ENCODE measurements at places on chromosomes 12 and 14.

- no peak for DNase-seq
Observed at GRCh38 chr14:33808187-33808586, 142.7 kb downstream of the EGLN3 start.

DNA sequence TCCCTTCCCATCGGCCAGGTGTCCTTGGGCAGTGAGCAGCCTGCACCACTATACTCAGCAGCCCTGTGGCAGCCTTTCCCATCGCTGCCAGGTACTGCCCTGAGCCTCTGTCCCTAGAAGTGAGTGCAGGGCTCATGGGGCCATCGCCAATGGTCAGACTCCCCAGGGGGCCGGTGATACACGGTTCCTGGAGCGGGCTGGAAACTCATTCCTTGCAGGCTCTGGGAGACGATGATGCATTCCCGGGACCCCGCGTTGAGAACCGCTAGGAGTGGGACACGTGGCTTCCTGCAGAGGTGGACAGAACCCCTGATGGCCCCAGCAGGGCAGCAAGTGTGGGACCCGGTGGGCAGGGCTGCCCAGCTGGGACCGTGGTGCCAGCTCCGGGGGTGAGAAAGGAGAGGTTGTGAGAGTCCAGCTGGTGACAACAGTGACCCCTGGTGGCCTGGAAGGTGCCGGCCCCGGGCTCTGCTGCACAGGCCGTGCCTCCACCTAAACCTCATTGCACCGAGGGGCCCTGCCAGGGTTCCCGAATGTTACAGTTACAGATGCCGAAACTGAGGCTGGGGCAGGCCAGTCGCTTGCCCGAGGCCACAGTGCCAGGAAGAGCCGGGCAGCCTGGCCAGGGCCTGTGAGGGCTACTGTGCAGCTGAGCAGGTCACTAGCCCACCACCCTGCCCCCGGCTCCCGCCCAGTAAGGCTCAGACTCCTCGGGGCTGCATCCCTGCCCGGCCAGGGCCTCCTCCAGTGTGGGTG, 33.8 kb downstream of the FBRSL1 start:
- peak; percentile 39 for DNase-seq

- no peak for DNase-seq
Observed at GRCh38 chr12:115570069-115570777, 707.3 kb downstream of the MED13L start.

GRCh38 chr12:78271546-78271945, 440.9 kb downstream of the NAV3 start:
- DNase-seq = no peak

DNA sequence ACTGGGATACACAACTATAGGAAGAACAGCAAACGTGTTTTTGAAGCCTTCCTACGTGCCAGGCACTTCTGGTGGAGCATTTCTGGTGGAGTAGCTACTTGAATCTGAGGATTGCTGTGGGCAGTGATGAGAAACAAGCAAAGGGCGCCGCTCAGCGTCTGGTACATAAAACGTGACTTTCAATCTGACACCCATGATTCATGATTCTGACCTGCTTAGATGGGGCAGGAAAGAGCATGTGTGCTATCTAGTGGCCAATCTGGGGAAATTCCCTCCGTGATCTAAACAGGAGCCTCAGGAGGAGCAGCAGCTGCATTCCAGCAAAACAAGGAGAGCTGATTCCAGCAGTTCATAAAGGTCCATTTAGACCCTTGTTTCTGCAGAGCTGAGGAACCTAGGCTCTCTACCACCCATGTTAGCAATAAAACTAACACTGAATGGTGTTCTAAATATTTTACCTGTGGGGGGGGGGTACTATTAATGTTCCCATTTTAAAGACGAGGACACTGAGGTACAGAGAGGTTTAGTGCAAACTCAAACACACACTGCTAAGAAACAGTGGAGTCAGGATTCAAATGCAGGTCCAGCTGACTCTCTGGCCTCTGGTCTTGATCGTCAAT, 37.8 kb downstream of the PAH start:
- peak; percentile 43 for DNase-seq

DNA sequence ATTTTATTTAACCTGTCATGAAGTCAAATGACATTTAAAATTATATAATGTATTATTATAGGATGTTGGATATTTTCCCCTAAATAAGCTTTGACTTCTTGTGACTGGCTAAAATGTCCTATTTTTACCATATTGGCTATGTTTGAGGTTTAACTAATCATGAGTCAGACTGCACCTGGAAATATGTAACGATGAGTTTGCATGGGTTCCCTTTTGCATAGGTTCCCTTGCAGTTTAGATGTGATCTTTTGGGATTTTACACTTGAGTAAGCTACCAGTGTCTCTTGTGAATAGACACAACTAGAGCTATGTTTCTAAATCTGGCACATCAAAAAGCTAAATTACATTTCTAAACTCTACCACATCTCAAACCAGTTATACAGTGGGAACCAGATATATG, 5.2 kb downstream of the PDZRN4 start:
- no peak for DNase-seq

- DNase-seq = peak; percentile 33
Observed at GRCh38 chr12:114245555-114245954, 160.4 kb downstream of the TBX5 start.

GRCh38 chr14:105481886-105482457, 4.7 kb upstream of the CRIP1 start:
- peak; percentile 78 for DNase-seq

DNA sequence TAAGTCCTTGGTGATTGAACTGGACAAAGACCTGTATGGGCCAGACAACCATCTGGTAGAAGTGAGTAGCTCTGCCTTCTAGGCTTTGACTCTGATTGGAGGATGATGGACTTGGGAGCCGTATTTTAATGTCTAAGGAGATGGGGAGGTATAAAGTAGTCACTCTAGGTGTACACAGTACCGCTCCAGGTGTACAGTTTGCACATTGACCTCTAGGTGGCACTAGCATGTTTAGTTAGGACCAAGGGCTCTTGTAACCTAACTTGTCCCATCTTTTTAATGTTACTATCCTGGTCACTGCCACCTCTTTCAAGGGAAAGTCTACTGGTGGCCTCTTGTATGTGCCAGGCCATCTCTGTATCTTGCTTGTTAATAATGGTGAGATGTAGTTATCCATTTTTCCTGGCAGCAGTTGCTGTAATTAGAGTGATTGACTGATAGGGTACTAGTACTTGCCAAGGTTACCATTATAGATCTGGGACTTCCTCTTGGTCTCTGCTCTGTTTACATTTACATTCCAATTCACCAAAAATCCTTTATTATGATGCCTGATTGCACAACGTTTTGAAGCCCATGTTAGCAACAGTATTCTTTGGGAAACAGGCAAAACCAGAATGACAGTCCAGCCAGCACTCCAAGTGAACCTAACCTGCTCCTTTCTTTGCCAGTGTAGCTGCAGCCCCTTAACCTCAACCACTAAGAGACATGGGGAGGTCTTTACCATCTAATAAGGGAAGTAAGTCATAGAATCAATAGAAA, 3.6 kb downstream of the SMARCD1 start:
- no peak for DNase-seq

DNA sequence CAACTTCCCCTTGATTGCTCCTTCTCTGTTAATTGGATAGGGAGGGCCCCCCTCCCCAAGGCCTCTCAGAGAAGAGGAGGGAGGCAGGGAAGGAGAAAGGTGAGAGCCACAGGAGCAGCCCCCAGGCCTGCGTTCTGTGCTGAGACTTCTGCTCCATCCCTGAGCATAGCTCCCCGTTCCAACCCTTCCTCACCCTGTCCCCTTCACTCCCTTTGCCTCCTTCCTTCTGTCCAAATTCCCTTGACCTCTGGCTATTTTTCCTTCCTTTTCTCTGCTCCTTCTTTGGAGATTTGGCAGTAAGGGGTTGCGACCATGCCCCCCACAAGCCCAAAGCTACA, 788 bp upstream of the ASIC1 start:
- no peak for DNase-seq

DNA sequence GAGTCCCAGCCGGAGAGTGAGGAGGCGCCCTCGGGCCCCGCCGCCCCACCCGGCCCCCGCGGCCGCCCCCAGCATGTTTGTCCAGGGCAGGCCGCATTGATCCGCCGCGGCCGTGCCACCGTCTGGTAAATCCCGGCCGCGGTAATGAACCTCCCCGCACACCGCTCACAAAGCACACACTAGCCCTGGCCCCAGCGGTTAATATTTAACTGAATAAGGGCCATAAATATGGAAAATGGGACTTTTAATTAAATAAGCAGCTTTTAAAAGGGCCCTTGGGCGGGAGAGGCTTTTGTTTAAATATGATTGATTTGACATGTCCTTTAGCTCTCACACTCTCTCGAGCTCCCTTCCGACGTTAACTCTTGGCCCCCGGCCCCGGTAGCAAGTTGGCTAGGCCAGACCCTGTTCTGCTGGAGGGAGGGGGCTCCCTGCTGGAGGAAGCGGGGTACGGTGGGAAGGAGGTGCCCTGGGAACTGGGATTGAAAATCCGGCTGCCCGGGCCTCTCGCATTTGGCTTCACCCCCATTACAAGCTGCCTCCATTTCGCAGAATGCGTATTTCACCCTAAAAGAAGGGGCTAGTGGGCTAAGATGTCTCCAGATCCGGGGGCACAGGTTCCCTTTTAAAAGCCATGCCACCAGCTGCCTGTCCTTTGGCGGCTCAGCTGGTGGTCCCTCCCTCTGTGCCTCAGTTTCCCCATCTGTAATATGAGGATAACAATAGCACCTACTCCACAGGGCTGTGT, 199.8 kb downstream of the RBM19 start:
- no peak for DNase-seq

- no peak for DNase-seq
Observed at GRCh38 chr12:94941440-94941862, 62.0 kb downstream of the NDUFA12 start.

- no peak for DNase-seq
Observed at GRCh38 chr14:95533822-95534221, 1.0 kb upstream of the GLRX5 start.

DNA sequence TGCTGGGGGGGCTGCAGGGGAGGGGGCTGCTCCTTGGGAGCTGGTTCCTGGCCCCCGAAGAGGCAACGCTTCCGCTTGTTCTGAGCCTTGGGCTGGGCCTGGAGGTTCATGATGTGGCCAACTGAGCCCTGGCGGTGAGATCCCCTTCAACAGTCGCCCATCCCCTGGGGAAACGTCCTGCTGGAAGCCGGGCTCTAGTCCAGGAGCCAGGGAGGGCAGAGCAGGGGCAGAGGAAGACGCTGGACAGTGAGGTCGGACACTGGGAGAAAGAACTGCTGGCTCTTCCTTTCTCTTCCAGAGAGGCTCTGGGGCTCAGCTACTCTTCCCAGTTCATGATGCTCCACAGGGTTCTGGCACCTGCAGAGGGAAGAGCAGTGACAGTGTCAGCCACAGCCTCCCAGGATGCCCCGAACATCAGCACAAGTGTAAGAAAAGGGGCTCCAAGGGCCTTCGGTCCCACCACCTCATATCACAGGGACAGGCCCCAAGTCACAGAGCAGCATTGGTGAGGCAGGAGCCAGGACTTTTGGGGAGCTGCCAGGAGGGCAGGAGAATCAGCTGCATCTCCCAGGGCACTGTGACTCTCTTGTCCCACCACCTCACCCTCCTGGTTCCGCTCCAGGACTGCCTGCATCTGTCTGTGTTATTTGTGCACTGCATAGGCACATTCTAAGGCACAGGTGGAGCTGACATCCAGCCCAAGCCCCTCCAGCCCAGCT, 25.9 kb upstream of the PNMA1 start:
- DNase-seq = no peak

GRCh38 chr14:74563233-74563585, 48.8 kb downstream of the LTBP2 start:
- no peak for DNase-seq

DNA sequence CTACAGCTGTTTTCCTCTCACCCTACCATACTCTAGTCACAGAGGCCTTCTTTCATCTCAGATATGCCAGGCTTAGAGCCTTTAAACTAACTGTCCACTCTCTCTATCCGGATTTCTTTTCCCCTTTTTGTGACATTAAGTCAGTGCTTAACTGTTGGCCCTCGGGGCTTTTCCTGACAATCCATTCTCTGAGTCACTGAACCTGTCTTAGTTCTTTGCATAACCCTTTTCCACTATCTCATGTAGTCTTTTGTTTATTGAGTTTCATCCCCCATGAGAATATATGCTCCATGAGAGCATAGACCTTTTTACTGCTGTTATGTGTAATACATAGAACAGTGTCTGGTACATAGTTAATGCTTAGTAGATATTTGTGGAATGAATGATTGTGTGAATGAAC, 68.7 kb downstream of the PLEKHA5 start:
- DNase-seq = peak; percentile 66

- DNase-seq = no peak
Observed at GRCh38 chr14:64612021-64612380, 62.2 kb downstream of the PPP1R36 start.

Data from NT2/D1 (cell line).